ENCODE measurements at places on chromosomes 5 and 9.

GRCh38 chr5:147887026-147887627 is 8.6 kb downstream of the SCGB3A2 start:
- DNase-seq, result no peak

- no peak for DNase-seq
These were observed 1939.8 kb downstream of the EFNA5 start for GRCh38 chr5:105730982-105731381.

DNA sequence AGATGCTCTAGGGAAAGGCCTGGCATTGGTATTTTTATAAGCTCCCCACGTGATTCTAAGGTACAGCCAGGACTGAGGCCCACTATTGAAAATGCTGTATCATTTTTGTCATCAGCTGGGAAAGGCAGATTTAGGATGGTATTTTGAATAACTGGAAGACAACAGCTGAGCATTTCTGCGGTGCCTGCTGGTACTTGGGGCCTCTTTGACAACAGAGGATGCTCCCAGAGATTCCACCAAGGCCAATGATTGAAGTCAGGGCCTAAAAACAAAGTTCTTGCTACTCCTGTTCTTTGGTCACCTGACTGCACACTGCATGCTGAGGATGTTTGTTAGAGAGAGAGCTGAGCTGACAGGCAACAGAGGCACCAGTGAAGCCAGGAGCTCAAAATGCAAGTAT is 8.1 kb downstream of the FBLL1 start:
- DNase-seq, result no peak

DNA sequence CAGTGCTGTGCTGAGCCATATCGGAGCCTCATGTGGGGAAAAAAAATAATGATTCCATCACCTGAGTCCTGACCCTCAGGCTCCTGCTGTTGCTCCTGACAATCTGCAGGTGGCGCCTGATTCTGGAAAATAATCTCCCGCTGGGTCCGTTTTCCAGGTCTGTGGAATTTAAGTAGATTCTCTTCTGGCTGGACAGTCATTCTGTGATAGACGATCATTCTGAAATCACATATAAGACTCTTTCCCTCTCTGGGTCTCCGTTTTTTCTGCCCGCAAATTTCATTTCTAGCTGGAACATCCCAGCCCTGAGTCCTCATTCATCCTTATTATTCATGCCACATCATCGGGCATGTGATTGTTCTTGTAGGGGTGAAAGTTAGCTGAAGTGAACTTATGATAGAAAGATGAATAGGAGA is 22.1 kb upstream of the STXBP1 start:
- no peak for DNase-seq

GRCh38 chr5:38433160-38433861 is 123.1 kb downstream of the LIFR start:
- DNase-seq, result no peak

DNA sequence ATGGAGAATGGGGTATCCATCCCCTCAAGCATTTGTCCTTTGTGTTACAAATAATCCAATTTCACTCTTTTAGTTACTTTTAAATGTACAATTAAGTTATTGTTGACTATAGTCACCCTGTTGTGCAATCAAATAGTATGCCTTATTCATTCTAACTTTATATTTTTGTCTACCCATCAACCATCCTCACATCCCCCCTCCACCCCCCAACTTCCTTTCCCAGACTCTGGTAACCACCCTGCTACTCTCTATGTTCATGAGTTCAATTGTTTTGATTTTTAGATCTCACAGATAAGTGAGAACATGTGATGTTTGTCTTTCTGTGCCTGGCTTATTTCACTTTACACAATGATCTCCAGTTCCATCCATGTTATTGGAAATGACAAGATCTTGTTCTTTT is 15.4 kb upstream of the RANBP17 start:
- DNase-seq, result no peak

DNA sequence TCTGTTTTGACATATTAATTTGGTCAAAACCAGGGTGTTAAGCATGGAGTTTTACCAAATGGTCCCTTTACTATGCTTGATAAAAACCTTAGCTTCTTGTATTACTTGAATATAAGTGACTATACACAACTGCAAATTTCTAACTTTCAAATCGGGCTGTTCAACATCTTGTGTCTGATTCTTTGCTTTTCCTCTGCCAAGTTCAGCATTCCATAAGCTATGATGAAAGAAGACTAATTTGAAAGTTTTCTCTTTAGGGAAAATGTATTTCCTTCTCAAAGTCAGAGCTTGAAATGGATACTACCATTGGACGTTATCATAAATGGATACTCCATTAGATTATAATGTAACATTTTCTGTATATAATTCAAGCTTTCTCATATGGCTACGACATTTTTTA is 792.9 kb downstream of the EFNA5 start:
- DNase-seq, result no peak

- DNase-seq, result no peak
These were observed 20.0 kb downstream of the ERAP2 start for GRCh38 chr5:96896276-96896675.

DNA sequence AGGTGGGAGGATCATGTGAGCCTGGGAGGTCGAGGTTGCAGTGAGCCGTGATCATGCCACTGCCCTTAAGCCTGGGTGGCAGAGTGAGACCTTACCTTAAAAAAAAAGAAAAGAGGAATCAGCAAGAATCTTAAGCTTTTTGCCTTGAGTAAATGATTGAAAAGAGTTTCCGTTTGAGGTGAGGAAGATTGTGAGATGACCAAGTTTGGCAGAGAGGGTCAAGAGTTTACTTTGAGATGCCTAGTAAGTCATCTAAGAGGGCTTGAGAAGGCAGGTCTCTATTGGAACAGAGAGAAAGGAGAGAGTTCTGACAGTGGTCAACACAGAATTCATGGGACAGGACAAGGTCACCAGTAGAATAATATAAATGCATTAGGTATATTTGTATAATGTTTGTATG is 572.1 kb downstream of the TLE4 start:
- no peak for DNase-seq

GRCh38 chr5:88419931-88420330 is 151.3 kb upstream of the TMEM161B start:
- no peak for DNase-seq

- no peak for DNase-seq
These were observed 531.1 kb downstream of the PDE4D start for GRCh38 chr5:59362438-59362837.

GRCh38 chr5:109359642-109360041 is 50.1 kb downstream of the PJA2 start:
- DNase-seq, result no peak

- DNase-seq, result no peak
These were observed 120.0 kb upstream of the CDKN2B start for GRCh38 chr9:22129133-22129532.

GRCh38 chr5:111280282-111280951 is 56.2 kb downstream of the CAMK4 start:
- no peak for DNase-seq

- no peak for DNase-seq
These were observed 42.5 kb upstream of the NEURL1B start for GRCh38 chr5:172598251-172599203.

DNA sequence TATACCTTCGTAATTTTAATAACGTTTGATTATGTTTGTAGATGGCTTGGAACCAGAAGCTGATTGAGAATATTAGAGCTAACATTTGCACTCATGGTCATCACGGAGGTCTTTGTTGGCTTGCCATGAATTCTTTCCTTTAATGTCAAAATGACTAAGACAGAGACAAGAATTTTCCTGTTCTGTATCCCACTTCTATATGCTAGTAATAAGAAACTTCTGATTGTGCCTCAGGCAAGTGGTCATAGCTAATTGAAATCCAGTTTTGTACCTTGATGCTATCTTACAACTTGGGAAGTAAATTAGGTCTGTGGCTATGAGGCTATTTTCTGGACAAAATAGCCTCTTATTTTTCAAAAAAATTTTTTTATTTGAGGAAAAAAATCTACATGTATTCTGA is 167.6 kb downstream of the RANBP17 start:
- no peak for DNase-seq

GRCh38 chr5:113794981-113795380 is 281.5 kb downstream of the YTHDC2 start:
- no peak for DNase-seq

DNA sequence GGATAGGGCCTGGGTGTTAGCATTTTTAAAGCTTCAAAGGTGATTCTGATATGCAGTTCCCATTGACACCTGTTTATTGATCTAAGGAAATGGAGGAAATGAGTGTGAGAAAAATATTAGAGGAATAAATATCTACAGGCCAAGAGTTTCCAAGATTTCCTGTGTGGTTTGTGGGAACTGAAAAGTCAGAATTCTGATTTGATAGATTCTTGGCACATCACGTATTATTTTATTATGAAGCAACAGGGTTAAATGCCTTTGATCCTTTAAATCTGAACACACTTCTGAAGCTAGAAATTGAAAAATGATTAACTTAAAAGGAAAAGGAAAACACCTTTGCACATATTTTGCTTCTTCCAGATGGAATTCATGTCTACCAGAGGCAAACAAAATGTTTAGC is 113.7 kb downstream of the CD180 start:
- DNase-seq, result no peak
